ENCODE measurements at places on chromosomes 3 and 15. TPM values are rescaled to one million over a fixed set of nuclear protein-coding genes. Genes with fewer than 3 reads are reported as not detected.

PHLDB2 gene
- total RNA-seq: 107 TPM

PPP4R2 gene
- 84.3 TPM for total RNA-seq

ZDHHC23 gene
- 1.1 TPM for total RNA-seq

HYAL1 gene
- total RNA-seq: under 0.01 TPM

PEX11A gene
- 4.0 TPM for total RNA-seq

ACP3 gene
- total RNA-seq: under 0.01 TPM

ITIH1 gene
- total RNA-seq: not detected
